A172 (cell line): ENCODE measurements at places on chromosomes 1 and 21.

GRCh38 chr1:109910963-109911798, 532 bp downstream of the CSF1 start:
- no peak for DNase-seq

DNA sequence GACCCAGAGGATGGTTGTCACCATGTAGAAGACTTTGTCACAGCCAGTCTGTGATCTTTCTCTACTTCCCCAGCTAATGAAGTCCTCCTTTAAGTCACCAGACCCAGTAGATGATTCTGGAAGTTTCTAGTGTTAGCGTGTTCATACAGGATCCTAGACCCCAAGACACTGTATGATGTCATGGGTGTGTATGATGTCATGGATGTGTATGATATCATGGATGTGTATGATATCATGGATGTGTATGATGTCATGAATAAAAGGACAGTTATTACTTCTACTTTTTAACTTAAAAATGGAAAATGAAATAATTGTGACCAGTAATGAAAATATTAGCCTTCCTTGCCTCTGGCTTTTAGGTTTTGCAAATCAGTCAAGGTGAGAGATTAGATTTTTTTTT, 260.0 kb downstream of the FMN2 start:
- DNase-seq, result no peak

- no peak for DNase-seq
Observed at GRCh38 chr1:38273196-38273804, 226.7 kb upstream of the POU3F1 start.

- DNase-seq, result no peak
Observed at GRCh38 chr1:37755951-37756560, 8.9 kb downstream of the EPHA10 start.

GRCh38 chr21:31397939-31398338, 53.9 kb upstream of the TIAM1 start:
- no peak for DNase-seq

DNA sequence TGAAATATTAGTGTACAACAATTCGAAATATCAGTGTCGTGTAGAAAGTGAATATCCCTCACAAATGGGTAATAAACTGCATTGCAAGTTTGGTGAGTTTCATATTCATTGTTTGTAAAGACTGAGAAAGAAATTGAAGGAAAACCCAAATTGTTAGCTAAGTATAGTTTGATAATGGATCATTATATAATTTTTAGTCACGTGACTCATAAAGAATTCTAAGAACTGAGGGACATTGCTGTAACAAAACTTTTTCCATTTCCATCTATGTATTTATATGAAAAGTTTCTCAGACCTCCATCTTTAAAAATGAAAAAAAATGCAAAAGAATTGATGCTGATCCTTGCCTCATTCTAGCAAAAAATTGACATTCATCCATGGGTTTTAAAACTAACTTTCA, 36.0 kb upstream of the SGIP1 start:
- DNase-seq, result no peak

DNA sequence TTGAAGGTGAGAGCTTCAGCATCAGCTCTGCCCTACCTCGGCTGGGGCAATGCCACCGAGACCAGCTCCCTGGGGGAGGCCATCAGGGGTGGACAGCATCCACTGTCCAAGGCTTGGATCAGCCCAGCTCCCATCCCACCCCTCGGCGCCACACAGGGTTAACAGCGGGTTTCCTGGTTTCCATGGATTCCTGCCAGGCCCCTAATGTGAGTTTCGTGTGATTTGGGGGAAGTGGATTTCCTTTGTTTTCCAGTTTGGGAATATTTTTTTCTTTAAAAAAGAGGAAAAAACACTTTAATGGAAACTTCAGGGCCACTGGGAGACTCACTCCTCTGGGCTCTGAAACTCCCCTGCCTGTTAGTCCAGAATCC, 34.3 kb downstream of the CASZ1 start:
- no peak for DNase-seq

- DNase-seq, result peak; percentile 83
Observed at GRCh38 chr1:8133657-8134430, 107.7 kb upstream of the ERRFI1 start.

- no peak for DNase-seq
Observed at GRCh38 chr1:14112613-14113012, 412.6 kb downstream of the PRDM2 start.

DNA sequence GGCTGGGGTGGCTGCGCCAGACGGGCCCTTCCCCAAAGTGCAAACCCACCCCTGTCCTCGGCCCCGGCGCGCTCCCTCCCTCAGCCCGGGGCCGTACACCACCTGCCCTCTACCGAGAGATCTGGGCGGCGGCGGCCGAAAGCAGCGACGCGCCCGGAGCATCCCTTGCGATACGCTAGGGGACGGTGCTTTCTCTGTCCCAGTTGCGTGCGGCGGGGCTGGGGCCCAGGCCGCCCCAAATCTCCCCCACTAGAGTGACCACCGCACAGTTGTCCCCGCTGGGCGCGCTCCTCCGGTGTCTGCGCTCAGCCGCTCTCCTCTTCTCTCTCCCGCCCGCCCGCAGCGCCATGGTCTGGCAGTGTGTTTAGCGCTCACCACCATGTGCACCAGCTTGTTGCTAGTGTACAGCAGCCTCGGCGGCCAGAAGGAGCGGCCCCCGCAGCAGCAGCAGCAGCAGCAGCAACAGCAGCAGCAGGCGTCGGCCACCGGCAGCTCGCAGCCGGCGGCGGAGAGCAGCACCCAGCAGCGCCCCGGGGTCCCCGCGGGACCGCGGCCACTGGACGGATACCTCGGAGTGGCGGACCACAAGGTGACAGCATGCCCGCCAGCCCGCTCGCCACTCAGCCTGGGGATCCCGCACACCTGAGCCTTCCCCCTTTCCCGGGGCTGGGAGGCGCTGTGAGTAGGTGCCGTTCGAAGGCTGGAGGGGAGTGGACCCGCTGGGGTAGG, 1.0 kb downstream of the ST6GALNAC5 start:
- DNase-seq, result no peak

GRCh38 chr1:171090604-171091003, at the start of gene FMO3:
Gene FMO3 (plus strand): TSS chr1:171090905. CDS start chr1:171092659, 1,754 bp downstream.
- DNase-seq, result peak; percentile 13

DNA sequence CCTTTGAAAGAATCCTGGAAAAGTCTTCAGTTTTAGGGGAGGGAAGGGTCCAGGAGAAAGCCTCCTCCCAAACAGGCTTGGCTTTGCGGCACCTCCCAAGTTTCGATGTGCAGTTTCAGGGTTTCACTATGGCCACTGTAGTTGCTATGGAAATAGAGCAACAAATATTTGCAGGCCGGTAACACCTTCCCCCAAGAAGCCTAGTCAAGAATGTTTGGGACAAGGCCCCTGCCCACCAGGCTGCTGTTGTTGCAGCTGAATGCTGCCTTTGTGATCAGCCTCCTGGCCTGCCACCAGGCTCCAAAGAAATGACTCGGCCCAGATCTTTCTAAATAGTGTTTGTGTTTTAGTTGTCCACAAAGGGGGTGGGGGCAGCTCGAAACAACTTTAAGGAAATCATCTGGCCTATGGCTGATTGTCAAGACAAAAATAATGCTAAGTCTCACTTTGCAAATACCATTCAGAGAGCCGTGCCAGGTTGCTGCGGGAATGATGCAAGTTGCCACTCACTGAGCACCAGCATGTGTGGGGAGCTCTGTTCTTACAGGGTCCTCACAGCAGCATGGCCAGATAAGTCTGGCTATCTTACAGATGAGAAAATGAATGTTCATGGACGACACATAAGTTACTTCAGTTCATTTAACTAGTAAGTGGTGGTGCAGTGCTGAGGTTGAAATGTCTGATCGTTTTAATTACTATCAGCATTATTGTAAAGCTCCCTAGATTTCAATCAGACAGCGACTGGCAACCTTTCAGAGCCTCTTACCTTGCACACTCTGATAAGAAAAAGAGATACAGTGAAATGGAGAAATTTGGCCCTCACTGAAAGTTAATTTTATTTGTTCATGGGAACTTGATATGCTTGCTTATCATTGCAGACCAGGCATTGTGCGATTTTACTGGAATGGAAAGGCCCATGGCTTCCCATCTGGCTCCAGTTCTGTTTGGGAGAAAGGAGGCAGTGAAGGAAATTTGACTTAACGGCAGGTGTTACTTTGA, 91.2 kb upstream of the JUN start:
- DNase-seq, result no peak

DNA sequence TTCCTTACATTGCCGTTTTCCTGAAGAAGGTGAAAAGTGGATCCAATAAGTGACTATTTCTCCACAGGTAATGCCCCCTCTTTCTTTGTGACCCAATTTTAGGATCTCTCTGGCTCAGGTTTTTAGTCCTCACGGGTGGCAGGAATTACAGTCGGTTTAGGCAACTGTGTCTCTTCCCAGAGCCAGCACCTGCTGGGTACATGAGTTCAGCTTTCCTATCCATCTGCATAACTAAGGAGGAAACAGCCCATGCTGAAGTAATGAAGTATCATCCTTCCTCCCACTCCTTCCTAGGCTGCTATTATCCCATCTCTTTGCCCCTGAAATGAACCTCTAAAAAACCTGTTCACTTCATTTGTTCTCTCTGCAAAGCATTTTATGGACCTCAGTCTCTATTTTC, 544.6 kb downstream of the NEGR1 start:
- no peak for DNase-seq

- DNase-seq, result no peak
Observed at GRCh38 chr1:57248830-57249229, 175.0 kb downstream of the DAB1 start.

DNA sequence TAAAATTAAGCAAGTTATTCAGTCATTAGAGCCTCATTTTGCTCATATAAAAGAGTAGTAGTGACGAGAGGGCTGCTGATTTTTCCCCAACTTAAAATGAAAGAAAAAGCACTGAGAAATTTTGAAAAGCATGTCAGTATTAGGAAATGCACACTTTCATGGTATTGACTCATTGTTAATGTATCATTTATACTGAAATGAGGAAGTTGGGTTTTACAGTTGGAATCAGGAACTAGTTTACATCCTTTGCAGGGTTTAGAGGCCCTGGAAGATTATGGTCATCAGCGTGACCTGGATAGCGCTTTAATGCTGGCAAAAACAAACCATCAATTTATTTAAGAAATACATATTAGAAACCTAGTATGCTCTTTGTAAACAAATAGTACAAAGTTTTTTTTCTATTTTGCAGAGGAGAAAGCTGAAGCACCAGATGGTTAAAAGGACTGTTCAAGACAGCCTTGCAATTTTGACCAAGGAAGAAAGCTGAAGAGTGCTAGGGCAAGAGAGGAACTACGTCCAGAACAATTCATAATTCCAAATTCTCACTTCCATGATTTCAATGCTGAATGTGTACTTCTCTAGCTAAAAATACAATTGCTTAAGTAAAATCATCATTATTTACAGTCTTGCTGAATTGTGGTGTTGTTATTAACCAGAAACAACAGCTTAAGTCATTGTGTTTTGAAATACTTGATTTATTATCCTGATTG, 94.8 kb upstream of the SGIP1 start:
- no peak for DNase-seq

DNA sequence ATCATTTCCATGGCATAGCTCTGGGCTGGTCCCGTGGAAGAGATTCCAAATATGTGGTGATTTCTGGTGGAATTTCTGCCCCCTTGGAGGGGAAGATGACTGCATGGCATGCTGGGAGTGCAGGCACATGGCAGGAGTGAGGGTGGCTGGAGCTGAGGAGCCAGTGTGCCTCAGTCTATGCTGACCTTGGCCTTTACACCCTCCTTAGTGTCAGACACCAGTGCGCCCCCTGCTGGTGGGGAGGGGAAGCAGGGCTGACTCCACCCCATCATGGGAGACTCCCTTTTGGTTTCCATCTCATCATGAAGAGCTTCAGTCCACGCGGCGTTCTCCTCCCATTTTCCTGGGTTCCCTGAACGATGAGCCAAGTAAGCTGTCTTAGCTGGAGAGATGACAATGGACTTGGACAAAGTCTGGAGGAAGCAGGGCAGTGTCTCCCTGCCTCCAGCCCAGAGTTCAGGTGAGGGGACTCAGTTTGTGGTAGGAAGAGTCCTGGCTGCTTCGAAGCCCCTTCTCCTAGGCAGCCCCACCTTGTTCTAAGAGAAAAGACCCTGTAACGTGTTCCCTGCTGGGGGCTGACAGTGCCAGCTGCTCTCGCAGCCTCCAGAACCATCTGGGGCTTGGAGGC, 10.3 kb downstream of the ALX3 start:
- peak; percentile 16 for DNase-seq

GRCh38 chr21:18178509-18178908, 66.1 kb upstream of the CHODL start:
- no peak for DNase-seq

DNA sequence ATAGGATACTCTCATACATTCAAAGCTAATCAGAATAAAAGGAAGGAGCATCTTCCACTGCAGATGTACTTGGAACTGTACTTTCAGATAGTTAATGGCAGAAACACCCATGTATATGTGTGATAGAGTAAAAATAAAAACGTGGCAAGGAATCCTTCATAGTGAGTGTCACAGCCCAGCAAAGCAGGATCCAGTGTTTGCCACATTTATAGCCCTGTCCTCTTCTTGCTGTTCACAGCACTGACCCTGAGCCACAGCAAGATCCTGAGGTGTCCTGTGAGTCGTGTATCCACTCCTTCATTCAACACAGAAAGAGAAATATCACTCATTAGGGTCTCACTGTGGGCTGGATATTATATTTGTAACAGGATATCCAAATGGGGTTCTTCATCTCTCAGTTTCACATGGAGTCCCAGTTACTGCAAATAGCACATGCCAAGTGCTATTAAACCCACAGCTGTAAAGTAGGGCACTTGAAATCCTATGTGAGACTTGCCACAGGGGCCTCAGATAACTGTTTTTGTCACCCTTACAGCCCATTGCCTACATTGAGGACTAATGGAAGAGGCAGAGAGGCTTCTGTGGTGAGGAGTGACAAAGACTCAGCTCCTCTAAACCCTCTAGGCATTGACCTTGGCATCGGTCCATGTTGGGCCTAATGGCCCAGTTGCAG, 41.3 kb downstream of the CYP2J2 start:
- DNase-seq, result no peak

- DNase-seq, result peak; percentile 29
Observed at GRCh38 chr1:94063379-94063778, 57.6 kb downstream of the ABCA4 start.

GRCh38 chr1:183417772-183418491, at the start of gene NMNAT2:
Gene NMNAT2 (minus strand): TSS chr1:183418380. CDS start chr1:183418267, 113 bp downstream.
- peak; percentile 29 for DNase-seq

DNA sequence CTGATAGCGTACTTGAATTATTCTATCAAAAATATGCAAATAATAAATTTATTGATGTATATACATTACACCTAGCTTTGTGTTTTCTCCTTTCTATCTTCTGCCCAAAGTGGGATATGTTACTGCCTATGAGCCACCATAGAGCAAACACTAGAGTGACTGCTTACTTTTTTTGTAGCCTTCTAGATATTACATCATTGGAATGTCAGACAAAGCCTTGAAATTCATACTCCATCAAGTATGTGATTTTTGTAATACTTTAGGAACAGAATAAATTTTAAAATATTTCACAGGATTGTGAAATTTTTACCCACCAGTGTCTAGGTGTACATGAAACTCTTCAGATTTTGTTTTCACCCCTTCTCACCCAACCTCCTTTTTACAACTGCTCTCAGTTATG, 787.6 kb downstream of the USP25 start:
- DNase-seq, result no peak

GRCh38 chr1:109243221-109243620, 6.1 kb upstream of the CELSR2 start:
- no peak for DNase-seq

DNA sequence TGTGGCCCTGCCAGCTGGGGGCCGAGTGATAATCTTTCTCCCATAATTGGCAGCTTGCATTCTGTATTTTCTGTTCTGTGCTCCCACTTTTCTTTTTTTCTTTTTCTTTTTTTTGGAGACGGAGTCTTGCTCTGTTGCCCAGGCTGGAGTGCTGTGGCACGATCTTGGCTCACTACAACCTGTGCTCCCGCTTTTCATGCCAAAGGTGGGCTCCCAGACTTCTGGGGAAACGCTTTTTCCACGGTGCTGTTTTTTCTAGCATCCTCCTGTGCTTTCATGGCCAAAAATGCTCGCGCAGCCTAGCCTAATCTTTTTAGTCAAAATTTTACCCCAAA, 585 bp upstream of the AHCTF1 start:
- DNase-seq, result no peak
